ENCODE measurements at places on chromosomes 7 and 10.

DNA sequence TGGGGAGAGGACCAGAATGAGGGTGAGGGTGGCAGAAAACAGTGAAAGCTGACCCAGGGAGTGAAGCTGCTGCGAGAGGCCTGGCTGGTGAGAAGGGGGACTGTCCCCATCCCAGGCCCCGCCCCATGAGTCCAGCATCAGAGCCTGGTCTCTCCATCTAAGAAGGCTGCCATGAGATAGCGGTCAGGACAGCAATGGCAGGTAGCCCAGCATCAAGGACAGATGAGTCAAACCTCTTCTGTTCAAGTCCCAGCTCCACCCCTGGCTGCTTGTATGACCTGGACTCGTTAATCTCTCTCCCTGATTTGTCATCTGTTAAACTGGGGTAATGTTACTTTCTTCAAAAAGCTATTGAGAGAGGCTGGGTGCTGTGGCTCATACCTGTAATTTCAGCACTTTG lies 22.2 kb downstream of the GPNMB start:
- DNase-seq: no peak

DNA sequence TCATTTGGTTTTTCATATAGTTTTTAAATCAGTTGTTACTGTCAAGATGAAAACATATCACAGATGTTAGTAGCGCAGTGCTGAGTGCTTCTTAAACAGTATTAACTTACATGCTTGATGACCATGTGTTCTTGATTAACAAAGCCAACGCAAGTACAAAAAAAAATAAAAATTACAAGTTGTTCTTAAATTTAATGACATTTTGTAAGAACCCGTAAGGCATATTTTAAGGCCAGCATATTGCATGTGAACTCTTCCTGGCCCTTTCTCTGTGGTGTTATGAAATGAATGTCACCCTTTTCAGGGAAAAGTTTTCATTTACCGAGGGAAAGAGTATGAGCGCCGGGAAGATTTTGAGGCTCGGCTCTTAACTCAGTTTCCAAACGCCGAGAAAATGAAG lies 140.4 kb upstream of the NPS start:
- no peak for DNase-seq

- no peak for DNase-seq
Observed at GRCh38 chr7:39085590-39086049, 107.9 kb downstream of the POU6F2 start.

- no peak for DNase-seq
Observed at GRCh38 chr7:26657686-26658388, 206.6 kb downstream of the SKAP2 start.

DNA sequence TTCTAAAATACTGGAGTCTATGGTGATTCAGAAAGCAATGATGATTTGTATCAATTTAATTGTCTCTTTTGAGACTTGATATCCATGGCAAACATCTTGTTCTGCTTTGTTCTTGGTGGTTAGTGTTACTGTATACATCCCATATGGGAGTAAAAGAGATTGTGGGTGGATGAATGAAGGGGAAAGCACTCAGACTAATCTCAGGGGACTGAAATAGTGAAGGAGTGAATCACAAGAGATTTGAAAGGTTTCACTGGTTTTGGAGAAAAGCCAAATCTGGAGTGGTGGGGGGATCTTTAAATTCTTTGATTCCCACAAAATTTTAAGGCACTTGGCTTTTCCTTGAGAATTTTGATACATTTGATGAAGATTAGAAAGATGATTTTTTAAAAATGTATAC lies 369.4 kb downstream of the INHBA start:
- DNase-seq: no peak

- DNase-seq: peak; percentile 14
Observed at GRCh38 chr7:29408841-29409243, 154.8 kb upstream of the PRR15 start.

- DNase-seq: no peak
Observed at GRCh38 chr7:124457841-124458240, 307.8 kb downstream of the GPR37 start.

DNA sequence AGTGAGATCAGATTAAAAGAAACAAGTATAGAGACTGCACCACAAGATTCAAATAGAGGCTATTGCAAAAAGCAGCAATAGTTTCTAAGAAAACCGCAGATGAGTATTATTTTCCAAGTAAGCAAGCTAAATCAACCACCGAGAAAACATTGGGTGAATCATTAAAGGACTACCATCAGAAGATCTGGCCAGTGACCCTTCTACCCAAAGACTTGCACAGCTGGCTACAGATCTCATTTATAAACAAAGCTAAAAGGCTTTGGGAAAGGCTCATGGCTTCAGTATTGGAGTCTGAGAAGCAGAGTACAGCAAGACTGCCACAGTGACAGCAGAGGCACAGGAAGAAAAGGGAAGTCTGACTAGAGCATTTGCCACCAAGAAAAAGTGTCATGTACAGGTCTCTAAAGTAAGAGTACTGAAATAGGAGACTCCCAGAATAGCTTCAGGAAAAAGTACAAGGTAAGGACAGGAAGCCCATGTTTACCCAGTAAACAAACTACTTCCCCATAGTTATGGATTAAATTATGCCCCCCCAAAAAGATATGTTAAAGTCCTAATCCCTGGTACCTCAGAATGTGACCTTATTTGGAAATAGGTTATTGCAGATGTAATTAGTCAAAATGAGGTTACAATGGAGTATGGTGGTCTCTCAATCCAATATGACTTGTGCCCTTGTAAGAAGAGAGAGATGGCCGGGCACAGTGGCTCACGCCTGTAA lies 19.0 kb downstream of the STEAP1 start:
- DNase-seq: no peak

- no peak for DNase-seq
Observed at GRCh38 chr10:132664883-132665282, 121.1 kb downstream of the NKX6-2 start.

DNA sequence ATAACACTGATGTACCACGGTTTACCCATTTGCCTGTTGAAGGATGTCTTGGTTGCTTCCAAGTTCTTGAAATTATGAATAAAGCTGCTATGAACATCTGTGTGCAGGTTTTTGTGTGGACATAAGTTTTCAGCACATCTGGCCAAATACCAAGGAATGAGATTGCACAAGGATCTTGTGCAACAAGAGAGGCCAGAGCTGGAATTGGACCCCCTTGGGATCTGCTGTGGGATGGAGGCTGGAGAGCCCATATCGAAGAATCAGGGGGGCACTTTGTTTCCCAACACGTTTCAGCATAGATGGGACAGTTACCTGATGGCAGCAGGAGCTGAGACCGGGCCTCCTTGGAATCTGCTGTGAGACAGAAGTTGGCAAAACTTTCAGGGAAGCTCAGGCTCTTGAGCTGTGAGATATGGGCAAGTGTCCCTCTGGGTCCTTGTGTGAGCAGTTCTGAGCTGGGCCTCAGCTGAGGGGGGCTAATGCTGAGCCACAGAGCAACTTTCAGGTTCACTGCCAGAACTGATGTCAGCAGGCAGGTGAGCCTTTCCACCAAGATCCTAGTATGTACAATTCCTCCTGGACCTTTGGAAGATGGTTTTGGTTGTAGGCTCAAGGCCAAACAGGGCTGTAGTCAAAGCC lies 115.2 kb upstream of the RAB18 start:
- no peak for DNase-seq

GRCh38 chr7:153675131-153675530 lies 377.1 kb upstream of the DPP6 start:
- DNase-seq: no peak

DNA sequence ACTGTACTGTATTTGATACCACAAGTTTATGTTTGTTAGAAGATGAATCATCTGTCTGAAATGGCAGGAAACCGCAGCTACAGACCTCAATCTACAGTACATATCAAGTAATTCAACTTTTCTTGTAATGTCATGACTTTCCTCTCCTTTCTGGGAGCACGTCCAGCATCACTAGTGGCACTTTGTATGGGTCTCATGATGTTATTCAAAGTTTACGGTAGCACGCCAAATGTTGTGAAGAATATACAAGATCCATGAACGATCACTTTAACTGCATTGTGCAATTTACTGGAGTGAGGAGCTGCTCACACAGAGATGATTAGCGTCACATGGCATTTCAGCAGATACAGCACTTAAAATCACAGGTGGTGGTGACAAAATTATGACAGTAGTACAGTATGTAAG lies 257.8 kb upstream of the GNAI1 start:
- DNase-seq: no peak

DNA sequence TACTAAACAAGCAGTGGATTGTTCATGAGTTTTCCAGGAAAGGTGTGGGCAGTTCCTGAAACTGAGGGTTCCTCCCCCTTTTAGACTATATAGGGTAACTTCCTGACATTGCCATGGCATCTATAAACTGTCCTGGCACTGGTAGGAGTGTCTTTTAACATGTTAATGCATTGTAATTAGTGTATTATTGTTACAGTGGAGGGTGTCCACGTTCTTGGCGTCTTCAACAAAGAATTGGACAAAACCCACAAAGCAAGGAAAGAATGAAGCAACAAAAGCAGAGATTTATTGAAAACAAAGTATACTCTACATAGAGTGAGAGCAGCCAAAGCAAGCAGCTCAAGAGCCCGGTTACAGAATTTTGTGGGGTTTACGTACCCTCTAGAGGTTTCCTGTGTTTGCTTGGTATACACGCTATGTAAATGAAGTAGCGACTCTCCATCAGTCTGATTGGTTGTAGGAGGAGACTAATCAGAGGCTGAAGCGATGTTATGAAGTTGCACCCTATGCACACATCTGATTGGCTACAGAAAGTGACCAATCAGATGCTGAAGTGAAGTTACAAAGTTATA lies 175.2 kb downstream of the NSUN6 start:
- DNase-seq: no peak

- DNase-seq: no peak
Observed at GRCh38 chr7:122217125-122217524, 73.1 kb upstream of the AASS start.

- DNase-seq: peak; percentile 30
Observed at GRCh38 chr10:69043931-69044531, 43.9 kb upstream of the SRGN start.

- DNase-seq: no peak
Observed at GRCh38 chr7:101950450-101951119, 133.2 kb downstream of the CUX1 start.

- no peak for DNase-seq
Observed at GRCh38 chr7:106243893-106244292, 40.9 kb downstream of the NAMPT start.
